ENCODE measurements at places on chromosomes 11 and 22.

DNA sequence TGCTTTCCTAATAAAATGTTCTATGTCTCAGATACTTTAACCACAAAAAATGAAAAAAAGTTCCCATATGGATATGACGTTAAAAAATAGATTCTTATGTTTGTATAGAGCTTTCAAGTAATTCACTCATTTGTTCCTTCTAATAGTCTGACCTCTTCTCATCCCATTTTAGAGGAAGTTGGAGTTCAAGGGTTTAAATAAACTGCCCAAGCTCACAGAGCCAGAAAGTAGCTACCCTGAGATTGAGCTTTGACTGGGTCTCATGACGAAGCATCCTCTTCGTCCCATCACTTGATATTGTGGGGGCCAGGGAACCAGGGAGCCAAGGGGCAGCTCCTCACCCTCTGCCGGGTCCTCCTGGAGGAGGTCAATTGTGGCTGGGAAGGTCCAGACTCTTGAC lies 116.3 kb downstream of the CCDC81 start:
- DNase-seq: no peak

DNA sequence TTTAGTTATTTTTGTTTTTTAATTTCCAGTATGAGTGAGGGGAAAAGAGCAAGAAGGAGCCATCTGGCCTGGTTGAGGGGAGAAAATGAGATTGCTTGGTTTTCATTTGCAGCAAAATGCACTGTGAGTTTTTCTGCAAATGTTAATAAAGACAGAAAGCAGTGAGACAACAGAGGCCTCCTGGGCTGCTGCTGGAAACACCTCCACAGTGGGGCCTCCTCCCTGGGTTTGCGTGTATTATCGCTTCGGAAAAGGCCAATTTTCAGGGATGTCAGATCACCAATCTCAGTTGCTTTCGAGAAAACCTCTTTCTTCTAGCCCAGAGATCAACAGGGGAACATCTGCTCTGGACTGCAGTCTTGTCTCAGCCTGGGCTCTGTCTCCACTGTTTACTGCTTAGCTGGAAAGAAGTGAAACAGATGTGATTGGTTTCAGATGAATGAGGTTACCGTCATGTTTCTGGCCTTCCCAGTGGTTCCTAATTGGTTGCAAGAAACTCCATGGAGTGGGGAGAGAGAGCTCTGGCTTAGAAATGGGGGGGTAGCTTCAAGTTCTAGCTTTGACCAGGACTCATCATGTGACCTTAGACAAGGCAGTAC lies 17.3 kb downstream of the TSPAN18 start:
- no peak for DNase-seq

DNA sequence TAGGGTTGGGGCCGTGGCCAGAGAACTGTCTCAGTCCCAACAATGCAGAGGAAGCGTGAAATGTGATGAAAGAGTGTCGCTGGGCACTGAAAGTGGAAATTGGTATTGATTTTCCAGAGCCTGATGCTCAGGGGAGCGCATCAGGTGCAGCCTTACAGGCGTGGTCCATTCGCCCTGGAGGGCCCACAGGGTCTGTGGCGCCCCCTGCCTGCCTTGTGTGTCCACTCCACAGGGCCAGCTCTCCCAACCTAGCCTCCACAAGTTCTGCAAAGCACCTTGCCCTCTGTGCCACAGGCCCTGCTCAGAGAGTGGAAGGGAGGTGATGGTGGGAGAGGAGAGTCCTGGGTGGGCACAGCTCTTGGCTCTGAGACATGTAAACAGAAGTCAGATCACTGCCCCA lies 54.9 kb upstream of the LMO1 start:
- peak; percentile 10 for DNase-seq

GRCh38 chr11:3093281-3094191 lies 36.3 kb upstream of the CARS1 start:
- DNase-seq: no peak

DNA sequence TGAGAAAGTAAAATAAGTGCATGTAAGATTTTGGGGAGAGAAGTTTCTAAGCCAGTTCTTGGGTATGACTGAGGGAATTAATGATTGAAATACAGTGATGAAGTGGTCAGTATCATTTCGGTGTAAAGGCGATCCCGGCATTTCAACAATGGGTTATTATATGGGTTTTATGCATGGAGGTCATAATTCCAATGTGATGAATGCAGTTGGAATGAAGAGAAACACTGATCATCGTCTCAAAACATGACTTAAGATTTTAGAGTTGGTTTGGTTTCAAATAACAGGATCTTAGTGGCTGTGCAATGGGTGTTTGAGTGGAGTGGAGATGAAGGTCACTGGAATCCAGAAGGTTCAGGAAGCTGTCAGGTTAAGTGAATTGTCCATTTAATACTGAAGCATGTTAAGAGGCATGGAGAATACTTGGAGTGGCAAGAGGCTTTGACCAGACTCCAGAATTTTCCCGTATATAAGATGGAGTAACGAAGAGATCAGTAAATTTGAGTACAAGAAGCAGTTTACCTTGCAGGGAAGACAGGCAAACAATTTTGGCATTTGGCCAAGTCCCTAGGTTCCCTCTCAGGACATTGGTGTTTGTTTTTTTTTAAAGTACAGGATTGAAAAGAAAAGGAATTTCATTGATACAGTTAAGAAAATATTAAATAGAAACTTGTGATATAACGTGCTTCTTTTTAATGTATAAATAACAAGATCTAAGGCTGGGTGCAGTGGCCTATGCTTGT lies 96.4 kb upstream of the BIRC3 start:
- no peak for DNase-seq

DNA sequence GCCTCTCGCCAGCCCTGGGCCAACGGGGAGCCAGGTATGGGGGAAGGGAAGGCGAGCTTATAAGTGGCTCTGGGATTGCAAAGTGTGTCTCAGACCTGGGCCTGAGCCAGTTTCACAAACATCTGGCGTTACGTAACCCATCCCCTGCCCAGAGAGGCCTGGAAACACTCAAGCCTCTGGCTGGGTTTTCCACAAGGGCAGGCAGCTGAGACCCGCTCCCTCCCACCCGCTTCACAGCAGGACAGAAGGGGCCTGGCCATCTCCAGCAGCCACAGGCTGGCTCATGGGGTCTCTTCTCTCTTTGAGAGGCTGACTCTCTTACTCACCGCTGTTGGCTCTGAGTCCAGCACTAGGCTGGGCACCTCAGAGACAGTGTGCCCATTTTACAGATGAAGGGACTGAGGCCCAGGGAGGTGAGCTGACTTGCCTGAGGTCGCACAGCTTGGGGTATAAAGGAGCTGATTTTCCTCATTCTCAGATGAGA lies 44.5 kb downstream of the TRIOBP start:
- peak; percentile 49 for DNase-seq

DNA sequence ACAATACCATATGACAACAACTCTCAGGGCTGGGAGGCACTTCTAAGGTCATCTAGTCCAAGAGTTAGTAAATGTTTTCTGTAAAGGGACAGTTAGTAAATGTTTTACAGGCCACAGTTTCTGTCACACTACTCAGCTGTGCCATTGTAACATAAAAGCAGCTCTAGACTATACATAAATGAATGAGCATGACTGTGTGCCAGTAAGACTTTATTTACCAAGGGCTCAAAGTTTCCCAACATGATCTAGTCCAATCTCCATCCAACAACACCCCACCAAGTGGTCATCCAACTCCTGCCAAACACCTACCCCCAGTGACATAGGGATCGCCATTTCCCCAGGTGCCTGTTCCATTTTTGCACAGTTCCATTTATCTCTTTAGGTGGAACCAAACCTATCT lies 12.1 kb downstream of the SERGEF start:
- no peak for DNase-seq

All from NCI-H345 (cell line).